ENCODE measurements at places on chromosomes 2 and 18. TPM values are rescaled to one million over a fixed set of nuclear protein-coding genes. Genes with fewer than 3 reads are reported as not detected.

The GLI2 gene
- polyA plus RNA-seq: 0.51 TPM

The COPS8 gene
- 28.0 TPM for polyA plus RNA-seq

The ASB3 gene
- 10.1 TPM for polyA plus RNA-seq

The TBR1 gene
- polyA plus RNA-seq: not detected

The ADGRF3 gene
- 0.13 TPM for polyA plus RNA-seq

The ECEL1 gene
- 4.5 TPM for polyA plus RNA-seq

The TMEM198 gene
- 10.2 TPM for polyA plus RNA-seq

The ATP6V1B1 gene
- polyA plus RNA-seq: 1.9 TPM

The CNTNAP5 gene
- 0.95 TPM for polyA plus RNA-seq

The SNED1 gene
- 27.5 TPM for polyA plus RNA-seq
